NCI-H187 treated with DMSO at 0.1 percent for 48 hours (cell line): ENCODE measurements at places on chromosomes 3 and 15.
A peak's percentile ranks its signal among the peaks of the same experiment; 100 is the strongest.

DNA sequence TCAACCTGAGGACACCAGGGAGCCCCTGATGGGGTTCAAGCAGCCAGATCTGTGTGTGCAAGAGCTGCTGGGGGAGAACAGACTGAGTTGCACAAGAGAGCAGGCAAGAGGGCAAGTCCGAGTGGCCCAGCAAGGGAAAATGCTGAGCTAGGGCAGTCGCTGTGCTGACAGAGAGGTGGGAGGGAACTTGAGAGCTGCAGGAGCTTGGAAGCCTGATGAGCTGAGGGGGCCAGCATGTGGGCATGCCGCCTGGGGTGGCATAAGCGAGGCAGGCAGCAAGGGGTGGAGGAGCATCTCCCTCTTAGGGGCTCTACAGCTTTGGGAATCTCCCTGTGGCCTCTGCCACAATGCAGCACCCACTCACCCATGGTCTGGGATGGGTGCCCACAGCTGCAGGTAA, 4.7 kb upstream of the CORO2B start:
- no peak for DNase-seq

- no peak for DNase-seq
Measured at GRCh38 chr3:24344784-24345439, 149.7 kb downstream of the THRB start.

DNA sequence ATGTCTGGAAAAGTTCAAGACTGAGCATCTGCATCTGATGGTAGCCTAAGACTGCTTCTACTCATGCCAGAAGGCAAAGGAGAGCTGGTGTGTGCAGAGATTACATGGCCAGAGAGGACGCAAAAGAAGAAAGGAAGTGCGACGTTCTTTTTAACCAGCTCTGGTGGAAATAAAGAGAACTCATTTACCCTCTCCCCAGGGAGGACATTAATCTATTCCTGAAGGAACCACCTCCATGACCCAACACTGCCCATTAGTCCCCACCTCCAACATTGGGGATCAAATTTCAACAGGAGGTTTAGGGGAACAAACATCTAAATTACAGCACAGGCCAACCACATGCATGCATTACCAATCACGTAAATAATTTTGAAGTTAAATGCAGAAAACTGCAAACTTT, 1.5 kb upstream of the NCK1 start:
- DNase-seq: no peak

DNA sequence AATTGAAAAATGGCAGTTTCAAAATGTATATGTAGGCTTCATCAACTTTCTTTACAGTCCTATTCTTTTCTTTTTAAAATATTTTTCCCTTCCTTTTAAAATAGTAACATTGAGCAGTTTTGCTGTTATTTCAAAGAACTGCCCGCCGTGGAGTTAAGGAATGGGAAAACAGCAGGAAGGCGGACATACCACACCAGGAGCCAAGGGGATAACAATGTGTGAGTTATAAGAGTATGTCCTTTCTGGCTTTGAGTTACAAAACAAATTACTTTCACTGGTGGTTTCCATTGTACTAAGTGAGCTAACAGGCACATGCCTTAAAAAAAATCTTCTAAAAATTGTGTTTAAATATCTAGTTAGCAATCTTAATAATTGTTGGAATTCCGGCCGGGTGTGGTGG, 37.4 kb upstream of the FBXL22 start:
- no peak for DNase-seq

DNA sequence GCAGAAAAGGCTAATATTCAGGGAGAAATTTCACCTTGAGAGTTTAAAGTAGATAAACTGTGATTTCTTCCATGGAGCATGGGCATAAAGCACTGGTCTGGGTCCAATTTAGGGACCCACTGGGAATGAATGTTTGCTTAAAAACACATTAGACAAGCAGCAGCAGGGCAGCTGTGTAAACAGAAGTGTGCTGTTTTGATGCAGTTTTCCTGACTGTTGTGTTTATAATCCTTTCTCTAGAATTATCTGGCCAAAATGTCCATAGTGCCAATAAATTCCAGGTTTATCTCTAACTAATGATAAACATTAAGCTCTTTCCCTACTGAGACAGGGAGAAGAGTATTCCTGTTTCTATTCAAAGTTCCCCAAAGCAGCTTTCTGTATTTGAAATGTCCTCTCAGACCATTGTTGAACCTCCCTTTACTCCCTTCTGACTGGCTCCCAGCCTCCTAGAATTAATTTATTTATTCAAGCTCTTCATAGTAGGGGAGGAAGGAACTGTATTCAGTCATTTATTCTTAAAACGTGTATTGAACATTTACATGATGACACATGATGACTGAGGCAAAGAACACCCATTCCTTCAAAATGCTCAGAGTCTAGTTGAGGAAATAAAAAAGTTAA, 7.0 kb upstream of the TM4SF18 start:
- peak; percentile 3 for DNase-seq

GRCh38 chr3:141603473-141604035, 116.7 kb downstream of the RASA2 start:
- DNase-seq: no peak

GRCh38 chr15:66927201-66928077, 138.0 kb upstream of the SMAD3 start:
- DNase-seq: no peak

- DNase-seq: no peak
Measured at GRCh38 chr3:65837604-65838003, 201.1 kb downstream of the MAGI1 start.

DNA sequence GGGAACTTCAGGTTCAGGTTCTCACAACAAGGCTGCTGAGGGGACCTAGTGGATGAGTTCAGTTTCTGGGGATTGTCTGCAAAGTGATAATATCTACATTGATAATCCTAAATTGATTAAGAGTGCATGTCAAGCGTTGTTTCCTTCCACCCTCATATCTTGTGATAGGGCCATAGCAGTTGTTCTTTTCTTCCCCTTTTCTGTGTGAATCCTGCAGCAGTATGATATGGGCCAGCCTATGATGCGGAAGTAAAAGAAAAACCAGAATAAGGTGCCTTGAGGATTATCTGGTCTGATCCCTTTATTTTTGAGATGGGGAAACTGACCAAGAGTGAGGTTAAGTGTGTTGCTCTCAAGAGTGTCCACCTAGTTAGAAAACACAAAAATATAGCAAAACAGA, 86.2 kb downstream of the MITF start:
- no peak for DNase-seq

- DNase-seq: no peak
Measured at GRCh38 chr3:71573181-71573580, 10.3 kb downstream of the FOXP1 start.

DNA sequence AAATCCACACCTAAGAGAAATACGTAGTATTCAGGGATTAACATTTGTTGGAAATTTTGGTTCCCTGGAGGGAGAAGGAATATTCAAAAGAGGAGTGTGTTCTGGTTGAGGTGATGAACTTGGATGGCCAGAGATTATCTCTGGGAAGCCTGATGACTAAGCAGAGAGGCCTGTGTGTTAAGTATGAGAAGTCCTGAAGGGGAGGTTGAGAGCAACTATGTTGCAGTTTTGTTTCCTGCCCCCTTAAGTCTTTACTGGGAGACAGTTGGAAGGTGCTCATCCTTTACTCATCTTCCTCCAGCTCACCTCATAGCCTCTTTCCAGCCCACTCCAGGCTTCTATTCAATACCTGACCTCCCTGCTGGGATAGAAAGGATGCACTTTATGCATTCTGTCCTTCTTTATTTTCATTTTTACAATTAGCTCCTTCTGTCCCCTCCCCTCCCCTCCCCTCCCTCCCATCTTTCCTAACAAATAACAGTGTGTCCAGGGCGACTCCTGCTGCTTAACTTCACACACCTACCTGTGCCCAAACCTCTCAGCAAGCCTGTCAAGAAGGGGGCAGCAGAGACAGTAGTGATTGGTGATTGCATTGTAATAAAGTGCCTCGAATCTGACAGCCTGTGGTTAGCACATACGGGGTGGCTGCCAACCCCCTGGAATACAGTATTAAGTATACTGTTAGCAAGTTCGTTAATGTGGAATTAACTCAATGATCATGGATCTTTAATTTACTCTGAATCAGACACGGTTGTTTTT, 11.9 kb downstream of the RAP2B start:
- DNase-seq: no peak

DNA sequence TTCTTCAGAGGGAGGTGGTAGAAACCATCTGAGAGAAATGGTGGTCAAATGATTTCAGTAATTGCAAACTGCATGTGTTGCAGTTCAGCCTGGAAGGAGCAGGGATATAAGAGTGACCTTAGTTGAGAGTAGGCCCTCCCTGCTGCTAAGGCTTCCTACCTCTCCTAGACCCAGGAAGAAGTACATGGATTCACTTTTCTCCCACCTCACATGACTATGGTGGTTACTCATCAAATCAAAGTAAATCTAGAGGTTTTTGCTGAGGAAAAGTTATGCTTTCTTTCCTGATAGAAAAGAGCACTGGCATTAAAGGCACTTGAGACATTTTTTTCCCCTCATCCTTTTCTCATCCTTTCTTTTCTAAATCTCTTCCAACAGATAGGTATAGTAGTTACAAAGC, 43.2 kb upstream of the LEKR1 start:
- no peak for DNase-seq

DNA sequence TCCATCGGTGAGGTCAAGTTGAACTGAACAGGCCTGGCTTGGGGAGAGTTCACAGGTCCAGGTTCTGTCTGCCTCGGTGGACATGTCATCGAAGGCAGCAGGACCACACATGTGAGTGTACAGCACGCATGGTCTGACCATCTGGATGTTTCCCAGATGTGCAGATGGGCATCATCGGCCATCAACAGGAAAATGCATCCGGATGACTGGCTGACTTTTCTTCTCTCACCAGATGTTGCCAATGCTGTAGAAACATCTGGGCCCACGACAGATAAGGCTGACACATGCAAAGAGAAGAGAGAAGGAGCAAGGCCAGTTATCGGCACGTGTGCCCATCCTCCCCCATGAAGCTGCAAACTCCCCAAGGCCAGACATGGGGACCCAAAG, 45.1 kb downstream of the NOX5 start:
- no peak for DNase-seq
